Amniotic stem cell (primary cell): ENCODE measurements at places on chromosomes 16 and 17.

DNA sequence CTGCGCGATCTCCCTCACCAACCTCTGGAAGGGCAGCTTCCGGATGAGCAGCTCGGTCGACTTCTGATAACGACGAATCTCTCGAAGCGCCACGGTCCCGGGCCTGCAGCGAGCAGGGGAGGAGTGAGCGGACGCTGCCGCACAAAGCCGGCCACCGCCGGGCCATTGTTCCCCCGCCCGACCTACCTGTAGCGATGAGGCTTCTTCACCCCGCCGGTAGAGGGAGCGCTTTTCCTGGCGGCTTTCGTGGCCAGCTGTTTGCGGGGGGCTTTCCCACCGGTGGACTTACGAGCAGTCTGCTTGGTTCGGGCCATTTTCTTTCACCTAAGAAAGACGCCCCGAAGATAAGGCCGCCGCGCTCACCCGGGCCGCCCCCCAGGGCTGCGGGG lies 5.8 kb upstream of the UNK start:
- DNase-seq, result no peak

DNA sequence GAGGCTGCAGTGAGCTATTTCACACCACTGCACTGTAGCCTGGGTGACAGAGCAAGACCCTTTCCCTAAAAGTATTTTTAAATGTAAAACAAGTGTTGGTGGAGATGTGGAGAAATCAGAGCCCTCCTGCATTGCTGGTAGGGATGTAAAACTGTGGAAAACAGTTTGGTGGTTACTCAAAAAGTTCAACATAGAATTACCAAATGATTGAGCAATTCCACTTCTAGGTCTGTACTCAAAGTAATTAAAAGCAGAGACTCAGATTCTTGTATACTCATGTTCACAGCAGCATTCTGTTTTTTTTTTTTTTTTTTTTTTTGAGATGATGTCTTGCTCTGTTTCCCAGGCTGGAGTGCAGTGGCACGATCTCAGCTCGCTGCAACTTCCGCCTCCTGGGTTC lies 141.8 kb downstream of the PITPNC1 start:
- DNase-seq, result no peak

- no peak for DNase-seq
These were observed 9.4 kb downstream of the RPL19 start for GRCh38 chr17:39209317-39210092.

- DNase-seq, result no peak
These were observed 40.0 kb downstream of the HS3ST3A1 start for GRCh38 chr17:13561606-13562270.

DNA sequence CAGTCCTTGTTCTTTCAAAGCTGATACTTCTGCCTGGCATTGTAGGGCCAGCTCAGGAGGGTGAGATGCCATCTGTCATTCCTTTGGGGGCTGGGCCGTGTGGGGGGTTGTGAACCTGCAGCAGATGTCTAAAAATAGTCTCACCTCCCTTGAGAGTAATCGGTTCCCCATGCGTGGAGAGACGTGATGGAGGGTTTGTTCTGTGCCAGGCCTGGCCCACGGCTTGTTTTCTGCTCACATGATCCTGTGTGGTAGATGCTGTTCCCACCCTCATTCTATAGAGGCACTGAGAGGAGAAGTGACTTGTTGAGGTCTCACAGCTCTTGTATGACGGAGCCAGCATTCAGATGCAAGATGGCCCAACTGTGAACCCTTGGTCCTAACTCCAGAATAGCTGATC lies 4.6 kb downstream of the IRF8 start:
- DNase-seq, result no peak

GRCh38 chr16:27924411-27925118 lies 138.9 kb downstream of the GSG1L start:
- no peak for DNase-seq

DNA sequence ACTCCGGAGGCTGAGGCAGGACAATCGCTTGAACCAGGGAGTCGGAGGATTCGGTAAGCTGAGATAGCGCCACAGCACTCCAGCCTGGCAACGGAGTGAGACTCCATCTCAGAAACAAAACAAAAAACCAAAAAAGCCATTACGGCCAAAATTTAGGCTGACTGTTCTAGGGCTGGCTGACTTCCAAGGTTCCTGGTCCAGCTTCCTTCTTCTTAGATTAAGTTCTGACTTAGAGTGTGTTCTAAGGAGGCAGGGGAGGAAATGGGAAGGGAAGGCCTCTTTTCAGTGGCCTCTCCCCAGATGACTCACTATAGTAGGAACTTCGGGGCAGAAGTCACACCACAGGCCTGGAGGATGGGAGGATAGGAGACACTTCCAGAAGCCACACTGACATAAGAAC lies 27.7 kb upstream of the CLEC18B start:
- DNase-seq, result no peak

- DNase-seq, result no peak
These were observed 23.8 kb downstream of the GGA2 start for GRCh38 chr16:23486480-23486879.

DNA sequence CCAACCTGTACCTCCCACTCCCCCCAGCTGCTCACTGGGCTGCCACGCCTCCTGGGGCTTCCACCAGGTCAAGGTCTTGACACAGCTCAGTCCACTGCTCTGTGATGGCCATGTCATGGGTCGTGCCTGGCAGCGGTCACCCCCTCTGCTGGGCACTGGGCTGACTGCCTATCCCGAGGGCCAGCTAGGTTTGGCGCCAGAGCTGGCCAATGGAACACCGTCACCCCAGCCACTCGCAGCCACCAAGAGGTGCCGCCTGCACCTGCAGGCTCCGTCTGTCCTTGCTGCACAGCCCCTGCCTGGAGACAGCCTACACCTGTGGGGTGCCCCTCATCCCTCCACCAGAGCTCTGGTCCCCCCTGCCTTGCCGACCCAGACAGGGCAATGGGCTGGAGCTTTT lies 4.5 kb upstream of the RAB40C start:
- no peak for DNase-seq

DNA sequence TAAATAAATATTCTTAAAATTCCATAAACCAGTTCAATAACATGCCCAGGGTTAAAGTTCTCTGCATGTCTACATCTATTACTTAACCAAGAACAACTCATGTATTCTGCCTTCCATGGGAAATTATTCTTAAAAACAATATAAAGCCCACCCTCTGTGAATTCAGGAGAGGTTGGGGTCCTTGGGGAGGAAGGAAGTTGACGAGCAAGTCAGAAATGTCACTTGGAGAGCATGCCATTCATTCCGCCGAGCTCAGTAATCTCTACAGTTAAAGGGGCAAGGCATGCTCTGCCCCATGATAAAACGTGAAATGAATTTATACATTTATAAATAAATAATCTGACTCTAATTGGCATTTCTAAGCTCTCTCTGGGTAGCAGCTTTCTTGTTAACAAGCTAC lies 405.1 kb downstream of the TOX3 start:
- DNase-seq, result no peak
